ENCODE measurements at places on chromosomes 13 and 19.

- no peak for DNase-seq
Measured at GRCh38 chr19:6532244-6532999, 1.6 kb downstream of the TNFSF9 start.

DNA sequence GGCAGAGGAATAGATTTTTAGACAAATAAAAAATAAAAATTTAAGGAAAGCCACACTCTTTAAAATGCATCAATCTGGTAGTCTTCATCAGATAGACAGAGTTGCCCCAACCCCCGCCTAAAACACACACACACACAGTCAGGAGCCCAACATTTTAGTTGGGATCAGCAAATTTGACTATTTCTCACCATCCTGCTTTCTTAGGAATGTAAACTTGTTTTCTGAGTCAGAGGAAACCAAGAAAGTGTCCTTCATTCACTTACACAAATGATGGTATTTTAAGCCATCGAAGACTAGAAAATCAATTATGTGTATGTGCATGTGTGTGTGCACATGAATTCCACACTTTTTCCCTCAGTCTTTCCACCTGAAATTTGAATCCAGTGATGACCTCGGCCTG lies 1657.5 kb downstream of the SLITRK1 start:
- DNase-seq, result no peak

DNA sequence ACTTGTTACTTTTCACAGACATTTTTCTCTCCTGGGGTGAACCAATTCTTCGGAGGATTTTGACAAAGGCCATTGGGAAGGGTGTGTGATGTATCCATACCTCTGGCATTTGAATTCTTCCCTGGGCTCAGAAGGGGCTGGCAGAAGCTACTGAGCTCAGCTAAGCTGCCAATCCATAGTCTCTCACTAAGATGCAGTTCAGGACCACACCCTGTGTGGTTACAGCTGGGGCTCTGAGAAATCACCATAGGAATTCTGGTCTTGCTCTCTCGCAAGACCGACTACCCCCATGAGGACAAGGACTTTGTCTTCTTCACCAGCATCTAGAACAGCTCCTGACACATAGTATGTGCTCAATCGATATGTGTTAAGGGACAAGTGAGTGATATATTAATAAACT lies 6.0 kb downstream of the C13orf42 start:
- no peak for DNase-seq

GRCh38 chr13:48626077-48626449 lies 27.7 kb upstream of the CYSLTR2 start:
- no peak for DNase-seq

DNA sequence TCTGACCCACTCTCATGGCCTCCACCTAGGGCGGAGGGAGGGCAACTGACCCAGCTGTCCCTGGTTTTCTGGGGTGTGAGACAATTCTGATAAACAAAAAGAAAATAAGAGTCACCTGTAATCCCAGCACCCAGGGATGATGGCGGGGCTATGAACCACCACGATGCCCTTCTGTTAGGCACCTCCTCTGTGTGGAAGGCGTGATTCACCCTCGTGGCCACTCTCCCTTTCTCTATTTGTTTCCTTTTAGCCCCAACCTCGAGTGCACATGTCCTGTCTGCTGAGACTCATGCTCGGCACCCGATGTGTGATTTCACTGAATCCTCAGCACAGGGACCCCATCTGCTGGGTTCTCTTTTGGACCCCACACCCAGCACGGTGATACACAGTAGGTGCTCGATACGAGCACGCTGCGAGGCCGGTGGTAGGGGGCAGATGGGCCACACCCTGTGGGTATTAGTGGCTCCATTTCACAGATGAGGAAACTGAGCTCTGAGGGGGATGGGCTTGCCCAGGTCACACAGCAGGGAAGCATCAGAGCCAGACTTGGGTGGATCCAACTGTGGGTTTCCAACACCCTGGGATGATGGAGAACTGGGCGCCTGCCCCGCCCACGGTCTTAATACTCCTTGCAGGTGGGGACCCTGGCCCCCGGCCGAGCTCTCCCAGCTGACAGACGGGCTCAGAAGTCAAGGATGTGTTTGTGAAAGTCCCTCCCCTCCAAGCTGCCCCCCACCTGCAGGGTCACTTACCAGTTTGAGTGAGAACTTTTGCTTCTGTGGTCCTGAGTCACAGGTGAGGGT lies 24.9 kb downstream of the VRK3 start:
- no peak for DNase-seq

DNA sequence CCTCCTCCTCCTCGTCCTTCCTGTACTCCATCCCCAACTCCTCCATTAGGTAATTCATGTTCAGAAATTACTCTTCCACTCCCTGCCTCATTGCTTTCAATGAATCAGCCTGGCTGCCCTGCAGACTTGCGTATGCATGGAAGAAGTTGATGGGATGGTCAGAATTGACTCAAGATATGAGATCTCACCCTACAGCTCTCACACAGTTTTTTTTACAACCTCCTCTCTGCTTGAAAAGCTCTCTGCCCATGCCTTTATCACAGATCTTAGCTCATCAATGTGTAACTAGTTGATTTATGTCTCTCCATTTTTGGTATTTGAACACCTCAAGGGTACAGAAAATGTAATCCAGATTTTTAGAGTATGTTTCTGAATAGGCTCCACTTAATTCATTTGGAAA lies 506.9 kb downstream of the TBC1D4 start:
- DNase-seq, result no peak

DNA sequence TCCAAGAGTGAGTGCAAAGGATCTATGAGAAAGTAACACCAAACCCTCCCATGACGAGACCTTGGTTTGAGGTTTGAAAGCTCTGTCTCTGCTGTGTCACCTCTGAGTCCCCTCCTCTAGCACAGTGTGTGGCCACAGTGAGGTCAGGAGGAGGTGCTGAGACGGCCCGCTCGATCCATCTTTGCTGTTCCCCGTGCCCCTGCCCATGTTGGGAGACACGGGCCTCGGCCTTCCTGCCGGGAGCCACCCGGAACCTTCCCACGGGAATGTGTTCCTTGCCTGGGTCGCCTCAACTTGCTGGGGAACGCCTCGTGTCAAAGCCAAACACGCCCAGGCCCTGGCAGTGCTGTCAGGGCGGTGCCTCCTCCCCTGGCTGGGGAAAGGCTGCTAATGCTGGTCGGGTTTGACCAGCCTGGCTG lies 10.1 kb downstream of the NANOS3 start:
- no peak for DNase-seq

GRCh38 chr13:36337938-36338641 lies 8.1 kb downstream of the SPART start:
- no peak for DNase-seq

DNA sequence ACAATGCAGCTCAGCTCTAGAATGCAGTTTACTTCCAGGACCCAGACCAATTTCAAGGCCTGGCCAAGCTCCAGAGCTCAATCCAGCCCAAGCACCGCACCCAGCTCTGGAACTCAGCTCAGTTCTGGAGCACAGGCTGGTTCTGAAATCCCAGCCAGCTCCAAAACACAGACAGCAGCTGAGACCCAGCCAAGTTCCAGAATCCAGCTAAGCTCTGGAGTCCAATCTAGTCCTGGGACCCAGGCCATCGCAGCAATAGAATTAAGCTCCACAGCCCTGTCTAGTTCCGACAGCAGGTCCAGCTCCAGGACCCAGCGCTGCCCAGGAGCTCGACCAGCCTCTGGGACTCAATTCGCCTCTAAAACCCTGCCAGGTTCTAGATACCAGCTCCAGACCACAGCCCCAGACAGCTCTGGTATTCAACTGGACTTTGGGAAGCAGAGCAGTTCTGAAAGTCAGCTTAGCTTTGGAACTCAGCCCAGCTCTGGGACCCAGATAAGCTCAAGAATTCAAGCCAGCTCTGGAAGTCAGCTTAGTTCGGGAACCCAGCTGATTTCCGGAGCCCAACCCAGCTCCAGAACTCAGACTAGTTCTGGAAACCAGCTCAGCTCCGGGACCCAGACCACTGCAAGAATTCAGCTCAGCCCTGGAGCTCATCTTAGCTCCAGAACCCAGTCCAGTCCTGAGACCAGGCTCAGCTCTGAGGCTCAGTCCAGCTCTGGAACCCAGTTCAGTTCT lies 6.8 kb downstream of the GIPC3 start:
- no peak for DNase-seq

DNA sequence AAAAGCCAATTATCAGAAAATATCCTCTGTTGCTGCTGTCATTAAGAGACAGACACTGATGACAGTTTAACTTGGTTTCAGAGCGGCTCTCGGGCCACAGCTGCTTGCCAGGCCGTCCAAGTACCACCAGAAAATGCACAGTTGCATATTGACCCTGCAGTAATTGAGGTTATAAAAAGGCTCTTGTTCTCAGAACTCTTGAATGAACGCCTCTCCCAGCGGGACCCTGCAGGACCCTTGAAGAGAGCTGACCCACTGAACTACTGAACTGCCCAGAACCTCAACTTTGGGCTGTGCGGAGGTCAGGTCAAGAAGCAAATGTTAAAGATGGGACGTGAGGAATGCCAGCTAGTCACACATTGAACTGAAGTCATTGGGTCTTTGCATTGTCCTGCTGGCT lies 1559.0 kb upstream of the SLC10A2 start:
- no peak for DNase-seq

- DNase-seq, result no peak
Measured at GRCh38 chr19:38657633-38658222, 10.3 kb downstream of the ACTN4 start.
